CD4-positive, alpha-beta T cell treated with Interferon alpha-2 for 1 hour (primary cell): ENCODE measurements at places on chromosomes 7 and 10.

GRCh38 chr7:16492513-16493062 lies 27.1 kb upstream of the SOSTDC1 start:
- no peak for DNase-seq

DNA sequence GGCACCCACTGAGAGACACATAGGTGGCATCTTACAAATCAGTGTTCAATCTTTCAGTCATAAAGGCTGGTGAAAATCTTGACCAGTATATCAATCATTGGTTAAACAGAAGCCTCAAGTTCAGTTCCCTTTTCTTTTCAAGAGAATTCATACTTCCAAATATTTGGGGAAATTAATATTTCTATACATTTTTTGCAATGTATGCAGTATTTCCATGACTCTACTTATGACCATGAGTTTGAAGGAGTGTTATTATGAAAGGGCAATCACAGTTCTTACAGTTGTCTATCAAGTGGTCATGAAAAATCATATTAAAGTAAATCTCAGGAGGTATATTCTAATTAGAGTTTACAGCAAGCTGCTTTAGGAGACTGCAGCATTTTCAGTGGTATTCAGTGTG lies 724.0 kb downstream of the ANKRD7 start:
- DNase-seq, result no peak

- peak; percentile 39 for DNase-seq
Measured at GRCh38 chr10:114499630-114500190, 95.4 kb upstream of the AFAP1L2 start.

GRCh38 chr7:70042533-70042932 lies 444.3 kb downstream of the AUTS2 start:
- no peak for DNase-seq

DNA sequence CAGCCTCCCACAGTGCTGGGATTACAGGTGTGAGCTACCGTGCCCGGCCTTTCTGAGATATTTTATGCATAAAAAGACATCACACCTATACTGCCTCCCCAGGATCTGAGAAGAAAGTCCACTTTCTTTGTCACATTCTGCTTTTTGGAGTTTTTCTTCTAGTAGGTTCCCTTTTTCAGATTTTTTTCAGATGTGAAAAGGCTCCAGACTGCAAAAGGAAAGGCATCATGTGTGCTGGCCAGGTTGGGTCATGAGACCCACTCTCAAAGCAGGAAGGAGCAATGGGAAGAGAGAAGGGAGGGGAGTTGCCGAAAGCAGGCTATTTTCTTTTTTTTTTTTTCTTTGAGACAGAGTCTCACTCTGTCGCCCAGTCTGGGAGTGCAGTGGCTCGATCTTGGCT lies 10.8 kb downstream of the BLVRA start:
- DNase-seq, result no peak

DNA sequence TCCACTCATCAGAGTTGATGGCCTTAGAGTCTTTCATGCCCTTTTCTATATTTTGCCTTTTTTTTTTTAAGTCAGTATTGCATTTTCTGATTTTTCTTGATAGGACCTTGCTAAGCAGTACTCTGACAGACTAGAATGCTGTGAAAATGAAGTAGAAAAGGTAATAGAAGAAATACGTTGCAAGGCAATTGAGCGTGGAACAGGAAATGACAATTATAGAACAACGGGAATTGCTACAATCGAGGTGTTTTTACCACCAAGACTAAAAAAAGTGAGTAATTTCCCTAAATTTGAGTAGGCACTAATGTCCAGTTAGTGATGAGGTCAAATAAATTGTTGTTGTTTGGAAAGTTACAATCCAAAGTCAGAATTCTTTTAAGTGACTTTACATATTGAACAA lies 7.4 kb downstream of the NUB1 start:
- no peak for DNase-seq
